ENCODE measurements at places on chromosomes 2 and 18.

DNA sequence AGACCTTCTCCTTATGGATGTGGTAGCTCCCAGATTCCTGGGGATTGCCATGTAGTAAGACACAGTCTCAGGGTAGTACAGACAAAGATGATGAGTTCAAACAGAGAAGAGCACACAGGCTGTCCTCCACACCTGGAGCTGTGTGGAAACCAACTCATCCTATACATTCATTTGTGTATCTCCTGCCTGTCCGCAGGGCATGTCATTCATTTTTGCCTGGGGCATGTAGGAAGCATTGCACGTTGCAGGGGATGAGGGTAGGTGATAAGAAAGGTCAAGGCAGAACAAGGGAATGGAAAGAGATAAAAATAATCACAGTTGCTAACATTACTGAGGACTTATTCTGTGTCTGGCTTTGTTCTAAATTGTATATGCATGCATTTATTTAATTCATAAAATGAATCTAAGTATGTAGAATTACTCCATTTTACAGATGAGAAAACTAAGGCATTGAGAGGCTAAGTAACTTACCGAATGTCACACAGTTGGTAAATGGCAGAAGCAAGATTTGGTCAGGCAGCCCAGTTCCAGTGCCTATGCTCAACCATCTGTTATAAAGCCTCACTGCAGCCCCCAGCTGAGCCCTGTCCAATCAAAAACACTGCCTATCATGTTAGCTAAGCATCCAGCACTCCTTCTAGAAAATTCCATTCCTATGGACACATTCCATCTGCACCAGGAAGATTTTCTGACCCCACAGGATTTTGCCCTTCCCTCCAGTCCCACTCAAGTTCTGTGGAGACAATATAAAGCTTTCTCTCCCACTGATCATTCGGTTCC, 81.0 kb downstream of the SUMO1 start:
- no peak for DNase-seq

- peak; percentile 61 for DNase-seq
These were observed 46.3 kb upstream of the STAM2 start for GRCh38 chr2:152221839-152222238.

DNA sequence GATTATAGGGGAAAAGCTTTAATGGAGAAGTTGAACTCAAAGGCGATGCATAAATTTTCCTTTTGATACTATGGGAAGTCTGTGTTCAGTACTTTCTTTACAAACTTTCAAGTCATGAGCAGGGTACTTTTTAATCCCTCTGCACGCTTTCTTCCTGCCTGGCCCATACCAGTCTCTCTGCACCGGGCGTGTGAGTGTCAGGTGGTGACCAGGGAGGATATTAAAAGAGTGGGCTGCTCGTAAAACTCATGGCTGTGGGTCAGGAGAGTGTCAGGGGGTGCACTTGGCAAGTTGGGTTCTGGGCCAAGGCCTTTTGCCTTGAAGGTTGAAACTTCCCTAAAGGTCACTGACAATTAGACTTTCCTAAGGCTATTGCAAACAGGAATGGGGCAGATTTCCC, 367.8 kb downstream of the GPD2 start:
- no peak for DNase-seq

GRCh38 chr2:137980459-137980858, 16.2 kb downstream of the HNMT start:
- no peak for DNase-seq

GRCh38 chr2:60819155-60819862, 62.1 kb upstream of the REL start:
- DNase-seq: no peak

GRCh38 chr18:22213333-22213973, 44.1 kb downstream of the GATA6 start:
- peak; percentile 86 for DNase-seq

DNA sequence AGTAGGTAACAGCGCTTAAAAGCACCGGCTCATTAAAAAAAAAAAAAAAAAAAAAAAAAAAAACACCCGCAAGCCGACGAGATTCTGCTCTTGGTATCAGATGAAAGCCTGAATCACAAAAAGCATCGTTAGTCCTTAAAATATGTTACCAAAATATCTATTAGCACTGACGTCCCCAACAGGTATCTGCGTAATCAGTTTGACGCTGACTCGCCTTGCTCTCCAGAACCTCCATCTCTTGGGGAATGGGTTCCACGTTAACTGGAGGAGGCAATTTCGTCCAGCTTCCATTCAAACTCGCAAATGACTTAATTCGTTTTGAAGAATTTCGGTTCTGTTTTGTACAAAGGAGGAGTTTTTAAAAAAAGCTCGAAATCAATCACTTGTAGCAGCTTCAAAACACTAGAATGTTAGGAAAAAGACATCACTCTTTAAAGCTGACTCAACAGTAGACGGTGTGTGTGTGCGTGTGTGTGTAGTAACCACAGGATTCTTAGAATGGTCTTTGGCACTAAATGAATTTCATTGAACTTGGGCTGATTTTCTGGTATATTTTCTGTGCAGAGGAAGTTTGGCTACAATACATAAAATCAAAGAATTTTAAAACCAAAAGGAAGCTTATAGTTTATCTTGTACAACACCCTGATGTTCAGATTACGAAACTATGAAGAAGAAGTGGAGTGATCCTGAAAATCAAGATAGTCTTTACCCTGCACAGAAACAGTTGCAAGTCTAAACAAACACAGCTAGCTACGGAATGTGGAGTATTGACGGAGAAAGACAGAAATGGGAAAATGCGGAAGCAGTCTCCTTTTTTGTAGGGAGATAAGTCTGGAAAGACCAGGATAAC, 1.1 kb upstream of the PGAP1 start:
- DNase-seq: peak; percentile 75

GRCh38 chr2:225584796-225585195, 185.3 kb downstream of the NYAP2 start:
- DNase-seq: no peak

GRCh38 chr2:27255187-27255586, 7.7 kb downstream of the SLC30A3 start:
- peak; percentile 26 for DNase-seq

DNA sequence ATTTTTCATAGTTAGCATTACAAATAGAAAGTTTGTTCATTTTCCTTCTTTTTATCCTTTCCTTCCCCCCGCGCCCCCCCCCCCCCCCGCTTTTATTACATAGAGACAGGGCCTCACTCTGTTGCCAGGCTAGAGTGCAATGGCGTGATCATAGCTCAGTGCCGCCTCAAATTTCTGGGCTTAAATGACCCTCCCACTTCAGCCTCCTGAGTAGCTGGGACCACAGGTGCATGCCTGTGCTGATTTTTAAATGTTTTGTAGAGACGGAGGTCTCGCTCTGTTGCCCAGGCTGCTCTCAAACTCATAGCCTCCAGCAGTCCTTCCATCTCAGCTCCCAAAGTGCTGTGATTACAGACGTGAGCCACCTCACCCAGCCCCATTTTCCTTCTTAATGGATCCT, 91.2 kb upstream of the ALPP start:
- DNase-seq: no peak

GRCh38 chr2:88880441-88880953, 189.0 kb downstream of the RPIA start:
- DNase-seq: peak; percentile 69

- DNase-seq: peak; percentile 43
These were observed 65.7 kb upstream of the CNGA3 start for GRCh38 chr2:98280376-98281102.

GRCh38 chr2:135785032-135785431, 43.4 kb downstream of the UBXN4 start:
- DNase-seq: no peak

DNA sequence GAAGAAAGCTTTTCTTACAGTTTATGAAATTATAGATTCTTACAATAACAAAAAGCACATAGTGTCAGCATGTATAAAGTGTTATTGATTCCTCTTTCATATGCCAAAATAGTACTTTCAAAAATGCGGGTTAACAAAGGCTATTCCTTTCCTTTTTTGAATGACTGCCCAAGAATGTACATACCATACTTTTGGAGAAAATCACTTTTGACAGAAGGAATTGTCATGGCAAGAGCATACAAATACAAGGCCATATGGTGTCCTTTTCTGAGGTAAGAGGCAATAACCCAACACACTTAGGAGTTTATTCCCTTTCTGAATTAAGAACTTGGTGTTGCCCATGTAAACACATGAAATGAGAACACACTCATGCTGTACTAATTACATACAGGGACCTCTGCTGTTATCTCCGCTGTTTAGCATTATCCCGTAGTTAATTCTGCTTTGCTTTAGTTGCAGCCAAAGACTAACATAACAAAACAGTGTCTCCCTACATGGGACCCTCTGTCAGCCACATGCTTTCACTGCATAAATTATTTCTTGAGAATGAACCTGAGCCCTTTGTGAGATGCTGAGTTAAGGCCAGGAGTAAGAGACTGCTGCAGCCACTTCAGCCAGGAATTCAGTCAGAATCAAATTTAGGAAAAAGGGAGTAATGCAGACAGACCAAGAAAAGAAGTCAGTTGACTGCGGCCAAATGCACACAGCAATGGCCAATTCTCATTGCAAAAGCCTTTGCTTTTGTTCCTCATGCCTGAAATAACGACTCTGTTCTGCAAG, 67.0 kb downstream of the CDH2 start:
- DNase-seq: no peak

DNA sequence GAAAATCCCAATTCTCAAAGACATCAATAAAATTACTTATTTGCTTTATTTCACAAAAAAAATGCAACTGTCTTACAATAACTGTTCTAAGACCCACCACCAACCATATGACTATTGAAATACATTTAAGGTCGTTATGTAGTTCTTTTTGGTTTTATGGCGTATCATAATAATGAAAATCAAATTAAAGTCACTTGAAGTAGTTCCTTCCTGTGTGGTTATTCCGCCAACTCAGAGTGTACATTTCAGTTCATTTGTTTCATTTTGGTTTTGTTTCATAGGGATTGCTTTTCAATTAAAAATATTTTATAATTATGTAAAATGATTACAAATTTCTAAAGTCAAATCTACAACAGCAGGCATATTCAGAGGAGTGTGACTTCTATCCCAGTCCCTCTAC, 45.9 kb upstream of the AAK1 start:
- DNase-seq: no peak

- DNase-seq: no peak
These were observed 782.8 kb downstream of the BCL11A start for GRCh38 chr2:59770651-59771050.

DNA sequence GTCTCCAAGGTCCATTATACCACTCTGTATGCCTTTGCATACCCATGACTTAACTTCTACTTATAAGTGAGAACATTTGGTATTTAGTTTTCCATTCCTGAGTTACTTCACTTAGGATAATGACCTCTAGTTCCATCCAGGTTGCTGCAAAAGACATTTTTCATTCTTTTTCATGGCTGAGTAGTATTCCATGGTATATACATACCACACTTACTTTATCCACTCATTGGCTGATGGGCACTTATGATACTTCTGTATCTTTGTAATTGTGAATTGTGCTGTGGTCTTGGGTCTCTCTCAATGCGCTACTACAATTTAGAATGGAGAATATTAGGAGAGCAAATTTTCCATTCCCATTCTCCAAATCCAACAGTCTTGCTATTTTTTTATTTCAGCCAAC, 76.4 kb downstream of the ZRANB3 start:
- DNase-seq: no peak

DNA sequence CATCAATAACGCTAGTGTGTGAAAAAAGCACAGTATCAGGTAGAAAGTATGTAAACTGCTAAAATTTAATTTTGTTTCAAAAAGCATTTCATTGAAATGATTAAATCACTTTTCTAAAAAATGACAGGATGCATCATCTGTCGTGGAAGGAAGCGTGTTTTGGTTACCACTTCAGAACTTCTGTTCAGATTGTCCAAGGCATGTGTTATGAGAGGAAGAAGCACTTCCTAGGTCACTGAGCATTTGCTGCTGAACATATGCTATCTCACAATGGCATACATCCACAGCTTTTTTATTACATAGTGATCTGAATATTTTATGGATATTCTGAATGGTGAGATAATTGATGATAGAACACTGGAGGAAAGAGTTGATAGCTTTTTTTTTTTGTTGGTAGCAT, 737.5 kb downstream of the SATB2 start:
- DNase-seq: no peak

DNA sequence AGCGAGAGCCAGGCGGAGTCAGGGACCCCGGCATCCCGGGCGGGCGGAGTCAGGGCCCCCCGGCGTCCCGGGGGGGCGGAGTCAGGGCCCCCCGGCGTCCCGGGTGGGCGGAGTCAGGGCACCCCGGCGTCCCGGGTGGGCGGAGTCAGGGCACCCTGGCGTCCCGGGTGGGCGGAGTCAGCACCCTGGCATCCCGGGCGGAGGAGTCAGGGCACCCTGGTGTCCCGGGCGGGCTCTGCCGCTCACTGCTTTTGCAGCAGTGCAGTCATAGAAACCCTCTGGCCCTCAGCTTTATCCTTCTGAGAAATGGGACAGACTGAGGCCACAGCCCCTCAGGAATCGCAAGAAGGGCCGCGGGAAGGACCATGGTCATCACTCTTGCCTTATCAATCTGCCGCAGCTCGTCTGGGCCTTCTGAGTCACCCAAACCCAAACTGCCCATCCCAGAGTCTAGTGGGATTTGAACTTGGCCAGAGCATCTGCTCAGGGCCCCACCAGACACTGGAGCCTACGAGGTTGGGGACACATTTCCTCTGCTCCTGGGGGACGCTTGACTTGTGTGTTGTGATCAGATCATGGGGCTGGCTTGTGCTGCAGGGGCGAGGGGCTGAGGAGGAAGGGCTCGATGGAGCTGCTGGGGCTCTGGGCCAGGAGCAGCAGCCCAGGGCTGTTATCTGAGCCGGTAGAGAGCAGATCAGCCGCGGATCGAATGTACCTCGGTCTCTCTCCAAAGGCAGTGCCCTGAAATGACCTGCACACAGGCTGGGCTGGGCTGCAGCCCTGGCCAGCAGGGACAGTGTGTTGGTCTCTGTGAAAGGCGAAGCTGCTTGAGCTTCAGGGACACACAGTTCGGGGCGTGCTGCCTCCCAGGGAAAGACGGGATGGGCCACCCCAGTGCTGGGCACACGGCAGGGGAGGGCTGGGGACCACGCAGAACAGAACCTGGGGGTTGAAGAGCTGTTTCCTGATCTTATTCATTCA, 290.1 kb upstream of the HDAC4 start:
- DNase-seq: no peak

- DNase-seq: peak; percentile 69
These were observed 18.1 kb downstream of the NABP1 start for GRCh38 chr2:191696001-191696400.

GRCh38 chr2:72548081-72548764, 277.6 kb downstream of the EXOC6B start:
- DNase-seq: no peak

DNA sequence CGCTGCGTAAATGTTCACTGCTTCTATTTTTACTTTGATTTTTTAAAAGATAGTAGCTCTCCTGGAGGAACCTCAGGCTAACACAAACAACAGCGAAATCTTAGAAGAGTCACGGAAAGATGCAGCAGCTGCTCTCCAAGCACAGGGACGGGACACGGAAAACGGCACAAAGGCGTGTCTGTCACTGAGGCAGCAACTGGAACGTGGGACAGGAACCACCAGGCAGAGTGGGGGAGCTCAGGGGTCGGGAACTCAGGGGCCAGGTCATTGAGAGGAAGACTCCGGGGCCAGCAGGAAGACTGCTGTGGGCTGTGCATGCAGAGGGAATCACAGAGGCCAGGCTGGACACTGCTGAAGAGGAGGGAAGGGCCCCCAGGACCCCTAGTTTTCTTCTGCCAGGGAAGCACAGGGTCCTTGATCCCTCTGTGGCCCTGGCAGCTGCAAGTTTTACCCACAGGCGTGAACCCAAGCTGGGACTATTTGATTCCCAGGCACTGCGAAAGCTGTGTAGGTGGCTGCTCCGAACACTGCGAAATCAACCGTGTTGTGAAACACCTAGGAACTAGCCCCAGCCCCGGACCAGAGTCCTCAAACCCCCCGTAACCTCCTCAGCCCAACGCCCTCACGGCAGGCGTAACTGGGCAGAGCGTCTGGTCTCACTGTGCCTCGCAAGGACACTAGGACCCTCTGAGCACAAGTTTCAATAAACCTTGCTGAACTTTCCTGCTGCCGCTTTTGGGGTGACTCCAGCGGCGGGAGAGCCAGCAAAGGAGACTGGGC, 263.0 kb downstream of the EIPR1 start:
- no peak for DNase-seq
